ENCODE measurements at places on chromosomes 7 and 10.

DNA sequence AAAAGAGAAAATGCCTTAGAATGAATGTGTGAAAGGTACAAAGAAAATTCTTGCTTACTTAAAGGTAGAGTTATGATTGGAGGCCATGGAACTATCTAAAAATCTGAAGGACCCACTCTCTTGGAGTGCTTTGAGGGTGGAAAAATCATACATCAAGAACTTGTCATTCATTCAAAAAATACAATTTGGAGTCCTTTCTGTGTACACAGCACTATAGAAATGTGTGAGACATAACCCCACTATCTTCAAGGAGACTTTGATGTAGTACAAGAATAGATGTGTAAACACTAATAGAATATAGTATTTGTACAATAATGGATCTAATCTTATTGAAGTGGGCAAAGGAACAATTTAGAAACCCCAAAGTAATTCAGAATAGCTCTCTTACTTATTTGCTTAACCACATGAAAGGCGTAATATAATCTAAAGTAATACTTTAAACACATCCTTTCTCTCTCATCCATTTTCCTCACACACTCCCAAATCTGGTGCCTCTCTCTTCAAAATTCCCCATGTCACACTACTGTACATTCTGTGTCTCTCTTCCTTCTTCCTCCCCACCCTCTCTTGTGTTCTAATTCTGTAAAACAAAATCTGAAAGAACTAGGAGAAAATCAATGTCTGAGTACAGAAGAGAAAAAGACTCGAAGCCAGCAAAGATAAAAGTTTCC is 166.7 kb downstream of the DNAJB9 start:
- no peak for DNase-seq

GRCh38 chr7:124843336-124843735 is 77.7 kb upstream of the GPR37 start:
- DNase-seq, result no peak

DNA sequence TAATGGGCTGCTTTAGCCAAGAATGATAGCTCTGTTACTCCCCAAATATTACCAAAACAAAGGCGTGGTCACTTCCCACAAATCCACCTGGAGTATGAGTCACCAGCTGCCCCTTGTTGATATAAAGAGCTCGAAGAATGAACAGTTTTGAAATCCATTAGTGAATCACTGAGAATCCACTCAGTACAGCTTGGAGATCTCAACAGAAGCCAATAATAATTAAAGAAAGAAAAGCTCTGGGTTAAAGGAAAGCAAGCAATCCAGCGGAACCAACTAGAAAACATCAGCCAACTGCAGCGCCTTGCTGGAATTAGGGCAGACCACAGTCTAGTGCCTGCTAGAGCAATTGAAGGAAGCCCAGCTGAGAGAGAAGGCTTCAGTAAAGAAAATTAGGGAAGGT is 576.0 kb upstream of the C7orf33 start:
- DNase-seq, result no peak

DNA sequence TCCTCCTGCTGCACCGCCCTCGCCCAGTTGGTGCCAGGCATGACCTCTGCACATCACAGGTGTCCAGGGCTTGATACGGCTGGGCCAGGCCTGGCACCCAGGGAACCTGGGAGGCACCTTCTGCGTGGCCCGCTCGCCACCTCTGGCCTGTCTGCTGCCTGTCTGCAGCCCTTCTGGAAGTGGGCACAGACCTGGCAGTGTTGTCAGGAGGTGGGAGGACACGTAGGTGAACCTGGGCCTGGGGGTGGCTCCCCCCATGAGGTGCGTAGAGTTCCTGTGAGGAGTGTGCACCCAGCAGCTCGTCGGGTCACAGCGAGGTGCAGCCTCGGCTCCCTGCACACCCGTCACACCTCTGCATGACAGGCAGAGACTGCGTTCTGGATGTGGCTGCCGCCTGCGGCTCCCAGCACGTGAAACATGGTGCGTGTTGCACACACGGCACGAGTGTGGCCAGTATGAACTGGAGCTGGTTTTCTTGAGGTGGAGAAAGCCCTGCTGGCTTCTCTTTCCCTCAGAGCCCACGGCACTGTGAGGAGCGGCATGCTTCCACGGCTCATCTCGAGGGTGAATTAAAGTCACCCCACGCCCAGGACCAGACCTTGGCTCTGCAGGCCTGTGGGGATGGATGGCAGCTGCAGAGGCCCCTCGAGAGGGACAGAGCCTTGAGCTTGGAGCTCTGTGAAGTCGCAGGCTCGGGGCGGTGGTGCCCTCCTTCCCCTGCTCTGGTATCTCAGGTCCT is 24.8 kb downstream of the INPP5A start:
- no peak for DNase-seq

DNA sequence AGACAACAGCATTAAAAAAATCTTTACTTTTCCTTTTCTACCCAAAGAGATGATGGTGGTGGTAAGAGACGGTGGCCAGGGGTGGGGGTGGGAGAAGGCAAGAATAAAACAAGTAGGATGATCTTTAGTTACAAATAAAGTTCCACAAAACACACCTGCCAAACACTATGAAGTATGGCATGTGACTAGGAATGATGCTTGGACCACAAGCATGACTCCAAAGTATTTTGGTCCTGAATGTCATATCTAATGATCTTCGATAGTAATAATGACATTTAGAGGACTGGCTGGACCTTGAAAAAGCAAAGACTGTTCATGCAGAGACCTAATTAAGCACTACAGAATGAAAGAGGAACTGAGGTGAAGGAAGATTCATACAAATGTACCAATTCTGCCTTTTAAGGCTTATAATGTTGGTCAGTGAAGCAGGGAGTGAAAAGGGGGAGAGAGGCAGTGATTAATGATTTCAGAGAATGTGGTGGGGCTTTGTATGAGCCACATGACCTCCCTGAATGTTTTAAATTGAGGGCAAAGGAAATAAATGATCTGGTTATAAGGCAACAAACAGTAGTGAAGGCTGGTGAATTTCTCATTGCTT is 29.6 kb upstream of the DKK1 start:
- DNase-seq, result no peak

DNA sequence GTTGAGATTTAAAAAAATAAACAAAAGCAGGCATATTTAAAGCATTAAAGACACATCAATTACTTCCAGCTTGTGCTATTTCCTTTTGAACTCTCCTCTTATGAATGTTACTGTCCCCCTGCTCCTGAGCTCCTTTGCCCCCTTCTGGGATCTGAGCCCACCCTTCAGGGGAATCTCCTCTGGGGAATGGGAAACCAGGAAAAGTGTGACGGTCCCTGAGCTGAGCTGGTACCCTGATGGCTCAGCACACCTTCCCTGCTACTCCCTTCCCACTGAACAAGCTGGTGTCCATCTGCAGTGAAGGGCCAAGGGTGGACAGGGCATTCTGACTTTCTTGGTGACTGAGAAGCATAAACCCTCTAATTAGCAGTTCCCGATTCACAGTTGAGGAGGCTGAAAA is 356.3 kb downstream of the PTEN start:
- DNase-seq, result no peak

DNA sequence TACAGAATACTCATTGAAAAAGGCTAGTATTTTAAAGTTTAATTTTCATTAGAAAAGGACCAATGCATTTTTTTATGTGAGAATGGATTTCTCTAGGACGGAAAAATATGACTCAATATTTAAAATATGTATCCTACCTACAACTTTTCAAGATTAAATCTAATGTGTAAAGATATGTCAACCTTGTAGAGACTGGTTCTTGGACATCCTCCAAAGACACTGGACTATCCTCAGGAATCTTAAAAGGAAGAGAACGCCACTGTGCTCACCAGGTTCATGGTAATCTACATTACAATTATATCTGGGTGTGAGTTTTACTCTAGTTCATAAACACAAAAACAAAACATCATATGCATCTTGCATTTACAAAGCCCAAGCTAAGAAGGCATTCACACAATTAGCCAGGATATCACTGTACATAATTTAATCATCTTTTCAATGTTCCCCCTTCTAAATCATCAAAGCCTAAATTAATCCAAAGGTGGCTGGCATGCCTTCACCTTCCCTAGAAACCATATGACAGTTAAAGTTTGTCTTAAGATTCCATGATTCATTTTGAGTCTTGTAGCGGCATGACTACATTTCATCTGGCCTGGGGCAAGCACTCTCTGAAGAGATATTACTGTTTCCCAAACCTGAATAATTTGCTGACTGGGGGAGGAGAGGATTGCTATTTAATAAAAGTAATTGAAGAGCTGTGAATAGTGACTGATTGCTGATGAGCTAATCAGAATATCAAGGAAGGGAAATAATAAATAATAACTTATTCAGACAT is 12.0 kb downstream of the SGCE start:
- DNase-seq, result no peak
